Activated CD4-positive, alpha-beta T cell treated with anti-CD3 and anti-CD28 coated beads for 4 hours (primary cell): ENCODE measurements at places on chromosomes 12 and 14.

- no peak for DNase-seq
Measured at GRCh38 chr14:45091710-45092109, 7.8 kb downstream of the PRPF39 start.

GRCh38 chr12:14710632-14711320 is 14.4 kb upstream of the GUCY2C start:
- no peak for DNase-seq

DNA sequence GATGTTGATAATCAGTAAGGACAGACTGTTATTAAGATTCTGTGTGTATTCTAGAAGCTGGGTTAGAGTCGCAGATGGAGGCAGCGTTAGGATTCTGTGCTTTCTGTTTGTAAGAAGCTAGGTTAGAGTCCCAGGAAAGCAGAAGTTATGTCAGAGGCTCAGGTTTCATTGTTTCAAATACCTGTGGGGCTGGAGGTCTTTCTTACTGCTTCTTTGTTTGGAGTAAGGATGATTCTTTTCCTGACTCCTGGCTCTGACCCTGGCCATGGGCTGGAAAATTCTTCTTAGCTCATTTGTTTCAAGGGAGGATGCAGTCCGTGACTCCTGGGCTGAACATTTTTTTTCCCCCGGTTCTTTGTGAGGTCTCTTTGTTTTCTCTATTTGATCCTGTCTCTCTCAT is 5.2 kb downstream of the MUCL1 start:
- DNase-seq, result no peak

GRCh38 chr12:3133405-3133783 is 56.2 kb downstream of the TSPAN9 start:
- no peak for DNase-seq

- DNase-seq, result no peak
Measured at GRCh38 chr12:5248230-5248629, 183.7 kb upstream of the NTF3 start.

- no peak for DNase-seq
Measured at GRCh38 chr14:34060651-34060999, 109.8 kb upstream of the EGLN3 start.

DNA sequence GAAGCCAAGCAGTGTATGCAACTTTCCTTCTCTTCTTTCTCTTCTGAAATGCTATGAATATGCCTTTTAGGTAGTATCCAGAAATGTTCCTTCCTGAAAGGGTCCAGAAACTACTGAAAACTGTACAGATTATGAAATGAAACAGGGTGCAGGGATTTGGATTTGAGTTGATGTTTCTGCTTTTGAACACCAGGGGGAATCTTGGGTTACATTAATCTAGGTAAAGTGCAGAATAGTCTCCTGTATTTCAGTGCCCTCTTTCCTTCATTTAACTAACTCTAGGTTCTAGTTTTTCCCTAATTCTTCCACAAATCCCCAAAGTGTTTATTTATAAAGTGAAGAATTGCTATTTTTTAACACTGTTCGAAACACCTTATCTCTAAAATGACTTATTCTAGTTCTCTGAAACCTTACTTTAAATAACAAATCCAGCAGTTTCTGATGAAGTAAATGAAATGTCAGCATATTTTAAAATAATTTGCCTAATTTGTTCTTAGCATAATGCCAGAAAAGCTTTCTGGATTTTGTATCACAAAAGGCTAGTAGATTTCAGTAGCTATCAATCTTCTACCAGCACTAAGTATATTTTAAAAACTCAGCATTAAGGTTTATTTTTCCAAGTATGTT is 111.9 kb downstream of the LRRK2 start:
- no peak for DNase-seq
